ENCODE measurements at places on chromosomes 5 and 9.

DNA sequence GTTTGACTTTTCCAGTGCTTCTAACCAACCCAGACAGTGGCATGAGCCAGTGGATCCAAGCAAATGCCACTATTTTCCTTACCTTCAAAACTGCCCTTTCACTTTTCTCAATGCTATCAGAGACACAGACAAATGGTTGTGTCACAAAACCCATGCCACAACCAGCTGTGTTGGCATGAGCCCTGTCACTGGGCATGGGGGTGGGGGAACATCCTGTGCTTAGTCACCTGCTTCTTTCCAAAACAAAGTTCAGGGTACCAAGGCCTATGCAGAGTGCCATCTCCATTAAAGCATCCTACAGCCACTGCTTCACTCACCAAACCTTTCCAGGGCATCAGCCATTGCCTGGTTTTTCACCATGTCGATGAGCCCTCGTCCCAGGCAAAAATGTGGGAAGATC, 30.1 kb downstream of the NIPSNAP3B start:
- no peaks in the 10 kb centered on the region for H3K27me3 ChIP-seq
- H3K36me3 ChIP-seq = peaks cover 54% of the 10 kb centered on the region
- no peak overlapping the region for H3K4me3 ChIP-seq

DNA sequence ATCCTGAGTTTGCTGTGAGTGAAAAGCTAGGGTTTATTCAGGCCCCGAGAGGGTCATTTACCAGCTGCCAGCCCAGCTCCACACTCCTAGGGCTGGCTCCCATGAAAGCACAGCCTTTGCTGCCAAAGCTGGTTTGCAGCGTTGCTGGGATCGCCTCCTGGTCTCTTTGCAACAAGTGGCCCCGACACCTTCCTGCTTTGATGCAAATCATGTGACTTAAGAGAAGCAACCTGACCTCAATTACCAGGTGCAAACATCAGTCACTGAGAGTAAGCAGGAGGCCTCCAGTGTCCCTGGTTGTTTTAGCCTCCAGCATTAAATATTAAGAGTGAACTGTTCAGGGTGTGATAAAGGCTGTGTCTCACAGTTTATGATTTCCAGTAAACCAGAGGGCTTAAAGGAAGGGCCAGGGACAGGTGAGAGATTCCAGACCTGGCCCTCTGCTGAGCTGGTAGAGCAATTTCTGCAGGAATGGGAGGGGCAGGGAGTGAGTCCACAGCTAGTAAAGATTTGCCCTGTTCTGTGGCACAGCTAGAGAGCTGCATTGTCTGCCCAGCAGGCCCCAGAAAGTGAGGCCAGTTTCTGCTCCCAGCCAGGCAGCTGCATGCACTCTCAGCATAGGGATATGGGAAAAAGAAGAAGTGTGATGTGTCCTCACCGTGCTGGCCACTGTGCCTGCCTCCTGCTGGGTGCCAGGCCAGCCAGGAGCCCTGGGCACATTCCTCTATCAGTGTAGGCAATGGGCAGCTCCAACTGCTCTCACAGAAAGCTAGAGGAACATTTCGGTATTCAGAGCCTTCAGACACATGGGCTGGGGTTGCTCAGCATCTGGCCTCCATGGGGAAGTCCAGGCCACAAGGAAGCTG, 58.0 kb downstream of the SLC22A5 start:
- peak overlapping the region; percentile 85 for H3K27ac ChIP-seq
- H3K27me3 ChIP-seq = peaks cover 3% of the 10 kb centered on the region
- peaks cover 4% of the 10 kb centered on the region for H3K36me3 ChIP-seq
- H3K4me1 ChIP-seq = peaks cover 47% of the 10 kb centered on the region
- no peak for DNase-seq

DNA sequence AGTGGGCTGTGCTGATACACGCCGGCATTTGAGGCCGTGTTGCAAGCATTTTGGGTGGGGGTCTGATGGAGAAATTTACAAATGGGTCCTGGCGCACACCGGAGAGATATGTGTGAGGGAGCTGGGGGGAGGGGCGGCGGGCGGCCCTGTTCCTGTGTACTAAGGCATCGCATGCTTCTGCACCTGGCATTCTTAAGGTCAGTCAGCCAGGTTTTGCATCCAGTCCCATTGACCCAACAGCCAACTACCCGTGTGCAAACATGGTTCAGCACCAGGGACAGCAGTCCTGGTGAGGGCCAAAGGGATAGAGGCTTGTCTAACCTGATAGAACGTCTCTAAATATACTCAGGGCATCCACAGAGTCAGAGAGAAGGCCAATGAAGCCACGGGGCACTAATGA, 839 bp downstream of the GABRG2 start:
- no peaks in the 10 kb centered on the region for H3K4me1 ChIP-seq
- peaks cover 29% of the 10 kb centered on the region for H3K27me3 ChIP-seq
- DNase-seq = peak; percentile 74

GRCh38 chr5:129377504-129377903, 82.6 kb upstream of the ADAMTS19 start:
- H3K27ac ChIP-seq = no peak overlapping the region
- H3K27me3 ChIP-seq = peaks cover 1% of the 10 kb centered on the region
- H3K36me3 ChIP-seq = no peaks in the 10 kb centered on the region
- DNase-seq = no peak
- H3K4me1 ChIP-seq = peaks cover 25% of the 10 kb centered on the region

GRCh38 chr9:92895812-92896436, 18.1 kb upstream of the ZNF484 start:
- no peak overlapping the region for H3K27ac ChIP-seq
- H3K4me3 ChIP-seq = no peak overlapping the region
- peaks cover 7% of the 10 kb centered on the region for H3K27me3 ChIP-seq
- H3K4me1 ChIP-seq = no peaks in the 10 kb centered on the region
- DNase-seq = no peak

- peaks cover 8% of the 10 kb centered on the region for H3K36me3 ChIP-seq
- no peak overlapping the region for H3K4me3 ChIP-seq
- no peaks in the 10 kb centered on the region for H3K4me1 ChIP-seq
- no peak for DNase-seq
- no peaks in the 10 kb centered on the region for H3K27me3 ChIP-seq
- no peak overlapping the region for H3K27ac ChIP-seq
Observed at GRCh38 chr9:126415741-126416370, 89.2 kb downstream of the MVB12B start.

GRCh38 chr5:179802950-179803562, 3.6 kb downstream of the MGAT4B start:
- H3K4me1 ChIP-seq = peaks cover 29% of the 10 kb centered on the region
- no peak overlapping the region for H3K27ac ChIP-seq
- H3K36me3 ChIP-seq = peaks cover 10% of the 10 kb centered on the region
- no peak overlapping the region for H3K4me3 ChIP-seq
- no peaks in the 10 kb centered on the region for H3K27me3 ChIP-seq
- DNase-seq = no peak

- H3K27me3 ChIP-seq = peaks cover 13% of the 10 kb centered on the region
- no peaks in the 10 kb centered on the region for H3K4me1 ChIP-seq
- no peak overlapping the region for H3K4me3 ChIP-seq
- no peaks in the 10 kb centered on the region for H3K36me3 ChIP-seq
- DNase-seq = no peak
- H3K27ac ChIP-seq = no peak overlapping the region
Observed at GRCh38 chr5:170200876-170201275, 31.9 kb upstream of the C5orf58 start.

DNA sequence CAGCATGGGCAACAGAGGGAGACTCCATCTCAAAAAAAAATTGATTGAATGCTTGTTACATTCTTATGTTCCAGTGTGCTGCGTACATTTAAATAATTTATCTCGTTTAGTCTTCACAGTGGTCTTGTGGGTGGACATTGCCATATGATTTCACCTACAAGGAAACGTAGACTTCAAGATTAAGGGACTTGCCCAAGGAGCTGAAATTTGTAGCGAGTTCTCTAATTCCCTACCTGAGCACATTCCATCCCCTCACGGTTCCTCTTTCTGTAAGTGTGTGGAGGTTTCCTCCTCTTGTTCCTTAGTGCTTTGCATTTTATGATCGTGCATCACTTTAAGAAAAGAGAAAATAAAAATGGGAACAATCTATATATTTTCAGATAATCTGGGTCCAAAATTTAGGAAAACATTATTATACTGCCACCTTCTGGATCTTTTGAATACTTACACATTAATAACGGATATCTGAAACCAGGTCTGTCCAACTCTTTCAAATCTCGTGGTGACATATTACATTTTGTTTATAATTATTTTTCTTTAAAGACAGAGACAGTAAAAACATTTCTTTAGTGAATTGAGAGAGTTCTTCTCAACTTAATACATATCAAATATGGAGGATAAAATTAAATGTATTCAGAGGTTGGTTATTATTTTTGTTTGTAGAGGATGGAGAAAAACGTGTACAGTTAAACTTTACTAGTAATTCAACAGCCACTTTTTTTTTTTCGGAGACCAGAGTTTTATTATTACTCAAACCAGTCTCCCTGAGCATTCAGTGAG, 29.9 kb upstream of the C7 start:
- no peak overlapping the region for H3K27ac ChIP-seq
- no peaks in the 10 kb centered on the region for H3K4me1 ChIP-seq
- no peak for DNase-seq

- H3K4me1 ChIP-seq = peaks cover 4% of the 10 kb centered on the region
- H3K4me3 ChIP-seq = no peak overlapping the region
- no peak overlapping the region for H3K27ac ChIP-seq
- H3K36me3 ChIP-seq = peaks cover 11% of the 10 kb centered on the region
- no peak for DNase-seq
Observed at GRCh38 chr9:129011761-129012181, 16.4 kb downstream of the SH3GLB2 start.

GRCh38 chr9:90868555-90868954, 66.9 kb downstream of the SYK start:
- no peak overlapping the region for H3K4me3 ChIP-seq
- no peaks in the 10 kb centered on the region for H3K36me3 ChIP-seq
- no peaks in the 10 kb centered on the region for H3K4me1 ChIP-seq
- peaks cover 17% of the 10 kb centered on the region for H3K27me3 ChIP-seq
- H3K27ac ChIP-seq = no peak overlapping the region

- H3K4me3 ChIP-seq = no peak overlapping the region
- H3K36me3 ChIP-seq = no peaks in the 10 kb centered on the region
- H3K27ac ChIP-seq = peak overlapping the region; percentile 59
- H3K4me1 ChIP-seq = peaks cover 71% of the 10 kb centered on the region
- no peaks in the 10 kb centered on the region for H3K27me3 ChIP-seq
Observed at GRCh38 chr9:38029915-38030638, 39.0 kb downstream of the SHB start.

GRCh38 chr5:54616031-54616430, 98.5 kb downstream of the SNX18 start:
- H3K4me3 ChIP-seq = no peak overlapping the region
- no peak for DNase-seq
- H3K4me1 ChIP-seq = peaks cover 9% of the 10 kb centered on the region
- H3K27ac ChIP-seq = no peak overlapping the region
- no peaks in the 10 kb centered on the region for H3K36me3 ChIP-seq

DNA sequence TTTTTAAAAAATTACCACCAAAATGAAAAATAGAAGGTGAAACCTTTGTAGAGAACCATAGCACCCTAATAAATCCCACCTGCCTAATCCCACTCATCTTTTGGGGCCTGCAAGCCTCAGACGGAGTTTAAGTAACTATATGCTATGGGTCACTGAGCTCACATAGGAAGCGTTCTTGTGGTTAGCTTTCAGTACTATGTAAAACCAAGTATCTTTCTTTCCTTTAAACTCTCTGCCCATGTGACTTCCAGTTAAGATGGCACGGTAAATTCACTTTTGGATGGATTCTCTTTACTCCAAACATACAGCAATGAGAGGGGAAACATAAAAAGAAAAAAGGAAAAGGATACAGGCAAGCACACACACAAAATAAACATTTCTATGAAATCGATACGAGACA, 50.9 kb downstream of the FANCC start:
- no peak for DNase-seq
- no peaks in the 10 kb centered on the region for H3K36me3 ChIP-seq
- no peaks in the 10 kb centered on the region for H3K27me3 ChIP-seq
- H3K4me1 ChIP-seq = peaks cover 11% of the 10 kb centered on the region

GRCh38 chr5:56674441-56674840, 140.9 kb upstream of the MAP3K1 start:
- no peaks in the 10 kb centered on the region for H3K36me3 ChIP-seq
- no peak for DNase-seq
- peaks cover 28% of the 10 kb centered on the region for H3K4me1 ChIP-seq
- no peak overlapping the region for H3K27ac ChIP-seq
- no peaks in the 10 kb centered on the region for H3K27me3 ChIP-seq

GRCh38 chr9:70101265-70101664, 57.6 kb downstream of the MAMDC2 start:
- H3K27ac ChIP-seq = no peak overlapping the region
- H3K36me3 ChIP-seq = no peaks in the 10 kb centered on the region
- H3K27me3 ChIP-seq = peaks cover 4% of the 10 kb centered on the region
- DNase-seq = no peak
- H3K4me1 ChIP-seq = peaks cover 3% of the 10 kb centered on the region
- H3K4me3 ChIP-seq = no peak overlapping the region

DNA sequence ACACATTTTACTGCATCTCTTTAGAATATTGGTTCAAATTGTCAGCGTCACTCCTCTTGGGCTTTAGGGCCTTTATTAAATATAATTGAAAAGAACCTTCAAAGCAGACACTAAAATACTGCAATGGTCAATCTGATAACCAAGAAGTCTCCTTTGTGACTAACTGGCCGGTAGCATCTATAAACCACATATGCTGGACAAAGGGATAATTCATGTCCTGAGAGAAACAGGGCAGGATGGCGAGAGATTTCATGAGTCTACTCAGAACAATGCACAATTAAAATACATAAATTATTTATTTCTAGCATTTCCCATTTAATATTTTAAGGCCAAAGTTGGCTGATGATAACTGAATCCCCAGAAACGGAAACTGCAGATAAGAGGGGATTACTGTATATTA, 1083.4 kb upstream of the CDH18 start:
- no peak overlapping the region for H3K4me3 ChIP-seq
- no peaks in the 10 kb centered on the region for H3K27me3 ChIP-seq
- H3K4me1 ChIP-seq = no peaks in the 10 kb centered on the region
- no peak for DNase-seq

GRCh38 chr5:103562453-103563157, at the start of gene NUDT12:
NUDT12 (minus strand) TSS chr5:103562789; CDS start chr5:103560248, 2,541 bp downstream.
- H3K27me3 ChIP-seq = no peaks in the 10 kb centered on the region
- peak within 1 kb of the TSS; percentile 95 for H3K4me3 ChIP-seq
- DNase-seq = peak; percentile 82
- H3K4me1 ChIP-seq = peaks cover 21% of the 10 kb centered on the region
- peak within 1 kb of the TSS; percentile 95 for H3K27ac ChIP-seq

GRCh38 chr5:132687995-132688394, 14.2 kb downstream of the IL4 start:
- peaks cover 6% of the 10 kb centered on the region for H3K36me3 ChIP-seq
- DNase-seq = no peak
- no peak overlapping the region for H3K4me3 ChIP-seq
- H3K4me1 ChIP-seq = peaks cover 14% of the 10 kb centered on the region
- H3K27me3 ChIP-seq = no peaks in the 10 kb centered on the region
- no peak overlapping the region for H3K27ac ChIP-seq

- no peak overlapping the region for H3K27ac ChIP-seq
- H3K36me3 ChIP-seq = peaks cover 3% of the 10 kb centered on the region
- peak overlapping the region; percentile 88 for H3K4me3 ChIP-seq
- DNase-seq = no peak
- no peaks in the 10 kb centered on the region for H3K27me3 ChIP-seq
Observed at GRCh38 chr5:177601577-177602457, 1.9 kb downstream of the B4GALT7 start.

DNA sequence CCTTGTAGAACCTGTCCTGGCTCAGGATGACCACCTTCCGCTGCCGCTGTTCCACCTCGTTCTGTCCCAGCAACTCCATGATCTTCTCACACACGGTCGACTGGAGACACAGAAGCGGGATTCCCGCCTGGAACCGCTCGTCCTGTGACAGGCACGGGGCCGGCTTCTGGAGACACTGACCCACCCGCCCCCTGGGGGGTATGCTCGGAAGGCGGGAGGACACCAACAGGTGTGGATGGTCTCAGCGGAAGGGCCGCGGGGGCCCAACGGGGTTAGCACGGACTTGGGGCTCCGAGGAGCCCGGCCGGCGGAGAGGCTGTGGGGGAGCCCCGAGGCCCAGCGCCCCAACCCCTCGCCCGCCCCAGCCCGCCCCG, 530 bp downstream of the UCK1 start:
- H3K36me3 ChIP-seq = peaks cover 15% of the 10 kb centered on the region
- H3K27me3 ChIP-seq = no peaks in the 10 kb centered on the region
- DNase-seq = peak; percentile 61
- peaks cover 7% of the 10 kb centered on the region for H3K4me1 ChIP-seq

Measured in mesothelial cell of epicardium (in vitro differentiated cells).